LoVo (cell line): ENCODE measurements at places on chromosomes 2 and 18.

- peak; percentile 62 for DNase-seq
Observed at GRCh38 chr18:48030616-48031480, 100.4 kb upstream of the SMAD2 start.

DNA sequence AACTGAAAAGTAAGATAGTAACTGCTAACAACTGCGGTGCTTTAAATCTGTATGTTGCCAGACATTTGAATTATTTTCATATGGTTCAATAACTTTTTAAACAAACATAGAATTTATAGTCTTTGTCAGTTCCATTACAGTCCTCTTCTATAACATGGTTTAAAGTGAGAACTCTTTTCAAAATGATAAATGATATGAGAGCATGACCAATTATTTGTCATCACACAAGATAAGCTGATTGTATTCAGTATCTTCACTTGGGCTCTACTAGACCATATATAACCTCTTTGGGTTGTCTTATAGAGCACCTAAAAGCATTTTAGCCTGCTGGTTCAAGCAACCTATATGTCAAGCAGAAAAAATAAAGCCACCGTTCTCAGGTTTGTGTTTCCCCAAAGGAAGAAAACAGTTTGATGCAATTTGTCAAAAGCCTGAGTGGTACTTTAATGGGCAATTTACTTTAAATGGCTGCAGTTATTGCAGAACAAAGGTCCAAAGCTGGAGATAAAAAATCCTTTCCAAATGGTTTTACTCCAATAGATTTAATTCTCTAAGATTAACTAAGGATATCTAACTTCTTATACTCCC lies 298.4 kb downstream of the FSIP2 start:
- no peak for DNase-seq

GRCh38 chr18:77052297-77052982 lies 80.1 kb downstream of the MBP start:
- no peak for DNase-seq

DNA sequence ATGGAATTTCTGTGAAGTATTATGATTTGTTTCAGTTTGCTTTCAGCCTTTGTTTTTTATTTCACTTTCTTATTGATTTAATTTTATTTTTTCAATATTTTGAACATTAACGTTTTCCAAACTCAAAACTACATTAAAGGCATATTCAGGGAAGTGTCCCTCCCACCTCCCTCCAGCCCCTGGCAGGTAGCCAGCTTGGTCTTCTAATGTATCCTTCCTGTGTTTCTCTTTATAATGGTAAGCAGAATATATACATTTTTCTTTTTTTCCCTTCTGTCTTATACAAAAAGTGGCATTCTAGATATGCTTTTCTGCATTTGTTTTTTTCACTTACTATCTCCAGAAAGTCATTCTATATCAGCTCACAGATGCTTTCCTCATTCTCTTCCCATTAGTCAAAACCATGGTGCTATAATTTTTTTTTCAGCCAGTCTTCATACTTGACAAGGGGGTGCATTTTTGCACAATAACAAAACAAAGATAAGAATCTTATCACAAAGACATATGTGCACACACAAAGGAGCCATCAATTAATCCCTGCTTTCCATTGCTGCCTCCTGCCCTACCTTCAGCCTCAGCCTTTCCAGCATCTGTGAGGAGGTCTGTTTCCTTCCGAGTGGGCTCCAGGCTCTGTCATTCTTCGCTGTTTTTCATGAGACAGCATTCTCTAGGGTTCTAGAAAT lies 33.7 kb upstream of the TMEM177 start:
- peak; percentile 8 for DNase-seq

- no peak for DNase-seq
Observed at GRCh38 chr2:28327581-28327955, 65.1 kb upstream of the FOSL2 start.
